ENCODE measurements at places on chromosomes 16 and 17.

DNA sequence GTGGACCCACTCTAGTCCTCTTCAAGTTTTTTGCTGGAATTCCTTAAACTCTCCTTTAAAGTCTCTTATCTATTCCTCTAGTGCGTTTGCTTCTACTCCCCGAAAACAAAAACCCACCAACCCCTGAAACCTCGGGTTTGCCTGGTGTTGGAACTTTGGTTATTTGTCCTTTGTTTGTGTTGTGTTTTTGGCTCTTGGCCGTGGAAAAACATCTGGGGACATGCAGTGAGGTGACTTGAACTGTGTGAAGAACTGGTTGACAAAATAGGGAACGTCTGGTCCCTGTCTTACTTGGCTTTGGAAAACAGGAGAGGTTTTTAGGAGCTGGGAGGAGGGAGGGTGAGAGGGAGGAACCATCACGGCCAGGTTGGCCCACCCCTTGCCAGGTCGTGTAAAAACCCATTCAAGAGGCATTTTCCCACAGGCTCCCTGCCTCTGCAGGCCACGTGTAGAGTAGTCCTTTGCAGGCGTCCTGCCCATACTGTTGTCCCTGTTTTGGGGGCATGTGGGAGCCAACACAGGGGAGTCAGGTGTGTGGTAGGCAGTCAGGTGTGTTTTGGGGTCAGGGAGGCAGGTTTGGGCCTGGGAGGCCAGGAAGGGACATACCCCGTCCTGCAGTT is 169.3 kb downstream of the RAB11FIP4 start:
- DNase-seq: no peak

DNA sequence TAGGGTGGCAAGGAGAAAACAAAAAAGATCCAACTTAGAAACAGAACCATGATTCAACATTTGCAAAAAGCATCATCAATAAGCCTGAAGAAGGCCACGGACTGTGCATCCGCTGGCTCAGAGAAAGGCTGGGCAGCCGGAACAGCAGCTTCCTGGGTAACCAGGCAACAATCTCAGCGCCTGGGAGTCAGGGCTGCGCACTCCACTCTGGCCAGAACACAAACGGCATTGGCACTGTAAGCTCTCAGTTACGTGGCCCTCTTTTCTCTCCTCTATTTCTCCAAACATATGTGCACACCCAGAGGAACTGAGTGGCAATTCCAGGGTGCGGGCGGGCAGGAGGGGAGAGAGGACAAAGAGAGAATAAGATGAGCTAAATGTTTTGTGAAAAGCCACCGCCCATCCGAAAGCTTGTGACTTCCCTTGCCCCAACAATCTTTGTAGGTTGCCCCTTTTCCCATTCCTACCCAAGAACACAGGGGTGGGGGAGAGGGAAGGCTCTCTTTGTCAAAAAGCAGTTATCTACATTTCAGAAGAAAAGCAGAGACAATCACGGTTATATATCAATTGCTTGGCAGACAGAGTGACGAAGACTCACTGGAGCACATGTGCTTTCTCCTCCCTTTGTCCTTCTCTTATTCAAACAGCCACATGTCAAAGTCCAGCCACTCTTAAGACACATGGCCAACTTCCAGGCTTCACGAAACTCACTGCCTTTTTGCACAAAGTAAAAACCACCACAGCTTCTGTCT is 6.6 kb upstream of the GHDC start:
- no peak for DNase-seq

- no peak for DNase-seq
These were observed 231.1 kb upstream of the SALL1 start for GRCh38 chr16:51382211-51382610.

DNA sequence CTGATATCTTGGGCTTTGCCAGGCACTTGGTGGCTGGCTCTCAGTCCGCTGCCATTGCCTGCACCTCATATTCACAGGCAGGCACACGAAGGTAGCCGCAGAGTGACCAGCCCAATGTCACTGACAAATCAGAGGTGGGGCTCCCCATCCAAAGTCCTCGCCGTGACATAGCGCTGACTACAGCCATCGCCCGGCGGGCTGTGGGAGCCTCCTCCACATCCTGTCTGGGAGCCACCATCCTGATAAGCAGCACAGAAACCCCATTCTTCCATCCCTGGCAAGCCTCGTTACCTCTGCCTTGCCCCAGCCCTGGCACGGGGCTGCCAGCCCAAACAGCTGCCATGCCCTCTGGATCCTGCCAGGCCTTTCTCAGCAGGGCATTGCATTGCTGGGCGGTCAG is 437.8 kb downstream of the SLC39A11 start:
- DNase-seq: no peak

GRCh38 chr17:57781386-57782061 is 36.4 kb upstream of the CCDC182 start:
- no peak for DNase-seq

All from activated T-cell treated with anti-CD3 and anti-CD28 coated beads for 4 hours (primary cell).